ENCODE measurements at places on chromosomes 2 and 18. TPM values are rescaled to one million over a fixed set of nuclear protein-coding genes. Genes with fewer than 3 reads are reported as not detected.

DNA sequence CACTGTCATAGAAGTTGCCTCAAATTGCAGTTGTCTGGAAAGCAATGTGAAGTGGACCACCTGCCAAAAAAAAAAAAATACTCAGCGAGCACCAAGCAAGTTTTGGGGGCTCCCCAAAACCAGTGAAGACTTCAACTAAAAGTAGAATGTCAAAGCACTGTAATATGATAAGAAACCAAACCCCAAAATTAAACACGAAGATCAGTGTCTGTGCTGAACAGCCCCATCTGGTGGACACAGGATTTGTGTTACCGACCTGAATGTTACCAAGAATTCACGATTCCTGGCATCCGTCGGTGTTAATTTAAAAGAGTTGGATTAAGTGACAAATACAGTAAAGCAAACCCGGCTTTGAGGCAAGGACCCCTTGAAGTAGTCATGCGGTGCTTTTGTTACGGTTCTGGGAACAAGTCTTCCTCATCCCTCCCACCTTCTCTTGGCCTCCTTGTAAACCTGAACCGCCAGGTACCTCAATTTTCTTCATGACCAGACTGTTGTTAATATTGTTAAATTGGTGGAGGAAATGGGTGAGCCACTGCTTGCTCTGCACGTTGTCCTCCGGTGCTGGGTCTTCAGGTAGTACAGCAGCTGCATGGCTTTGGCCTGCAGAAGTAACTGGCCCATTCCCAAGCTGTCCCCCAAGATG lies 31.3 kb upstream of the SSB start:
- peak; percentile 32 for DNase-seq

GRCh38 chr2:183078163-183078463 lies 434 bp upstream of the DUSP19 start:
- no peak for DNase-seq

GRCh38 chr2:80102026-80102425 lies 202.5 kb downstream of the LRRTM1 start:
- no peak for DNase-seq

GRCh38 chr2:107602801-107603200 lies 223.9 kb upstream of the RGPD4 start:
- DNase-seq, result no peak

DNA sequence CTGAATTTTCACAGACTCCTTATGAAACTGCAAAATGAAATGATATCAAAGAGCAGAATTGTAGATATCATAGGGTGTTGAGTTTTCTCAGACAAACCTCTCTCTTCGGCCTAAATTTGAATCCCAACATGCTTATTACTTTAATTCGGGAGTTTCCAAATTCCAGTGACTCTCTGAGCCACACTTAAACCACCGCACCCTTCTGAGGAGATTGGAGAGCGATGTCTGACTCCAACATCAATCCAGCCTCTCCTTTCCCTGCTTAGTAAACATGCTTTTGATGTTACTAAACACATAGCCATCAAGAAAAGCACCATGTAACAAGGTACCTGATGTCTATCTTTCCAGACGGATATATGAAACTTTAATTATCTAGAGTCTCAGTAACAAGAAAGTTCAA lies 103.1 kb upstream of the ARHGAP28 start:
- DNase-seq, result no peak

DNA sequence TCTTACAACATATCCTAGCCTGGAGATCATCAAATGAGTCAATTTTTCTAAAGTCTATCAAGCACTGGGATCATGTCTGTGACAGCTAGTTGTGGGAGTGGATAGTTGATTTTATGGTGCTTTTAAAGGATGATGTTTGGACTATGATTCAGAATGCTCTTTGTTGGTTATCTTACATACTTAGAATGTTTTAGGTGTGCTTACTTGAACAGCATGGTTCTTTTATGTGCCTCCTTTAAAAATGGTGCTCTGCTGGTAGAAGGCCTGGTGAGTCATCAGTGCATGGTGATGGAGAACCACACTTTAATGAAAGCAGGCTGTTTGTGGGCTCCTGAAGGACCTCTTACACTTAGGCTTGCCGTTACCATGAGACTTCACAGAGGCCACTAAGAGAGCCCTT lies 682.7 kb upstream of the FANCL start:
- DNase-seq, result no peak

DNA sequence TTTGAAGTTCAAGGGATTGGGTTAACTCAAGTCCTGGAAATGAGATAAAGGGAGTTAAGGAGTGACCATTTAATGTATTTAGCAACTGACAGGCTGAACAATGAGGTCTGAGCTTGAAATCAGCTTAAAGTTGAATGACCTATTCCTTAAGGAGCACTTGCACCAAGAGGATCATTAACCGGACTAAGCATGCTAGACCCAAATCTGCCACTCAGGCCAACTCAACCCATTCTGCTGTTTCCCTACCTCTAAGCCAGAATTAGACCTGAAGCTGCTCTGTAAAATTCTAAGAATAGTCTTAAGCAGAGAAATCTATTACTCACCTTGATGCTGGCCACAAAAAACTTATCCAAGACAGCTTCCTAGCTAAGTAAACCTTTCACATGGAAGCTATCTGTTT lies 59.8 kb downstream of the SPRED2 start:
- no peak for DNase-seq

GRCh38 chr2:135099802-135100483 lies 47.9 kb downstream of the RAB3GAP1 start:
- DNase-seq, result no peak

GRCh38 chr18:76765649-76766048 lies 56.7 kb upstream of the ZNF236 start:
- no peak for DNase-seq

DNA sequence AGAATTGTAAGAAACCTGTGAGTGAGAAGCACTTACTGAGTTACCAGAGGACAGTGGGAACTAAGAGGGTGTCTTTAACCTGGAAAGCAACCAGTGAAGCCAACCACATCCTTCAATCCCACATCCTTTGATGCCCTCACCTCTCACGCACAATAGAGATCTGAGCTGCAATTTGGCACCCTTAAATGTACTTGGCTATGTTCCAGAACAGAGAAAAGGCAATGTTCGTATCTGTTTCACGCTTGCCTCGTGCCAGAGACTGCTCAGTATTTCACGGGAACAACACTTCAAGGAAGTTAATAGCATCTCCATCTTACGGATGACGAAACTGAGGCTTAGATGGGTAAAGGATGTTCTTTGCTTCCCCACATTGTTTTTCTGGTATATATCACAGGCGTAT lies 167.4 kb downstream of the DPP10 start:
- no peak for DNase-seq

DNA sequence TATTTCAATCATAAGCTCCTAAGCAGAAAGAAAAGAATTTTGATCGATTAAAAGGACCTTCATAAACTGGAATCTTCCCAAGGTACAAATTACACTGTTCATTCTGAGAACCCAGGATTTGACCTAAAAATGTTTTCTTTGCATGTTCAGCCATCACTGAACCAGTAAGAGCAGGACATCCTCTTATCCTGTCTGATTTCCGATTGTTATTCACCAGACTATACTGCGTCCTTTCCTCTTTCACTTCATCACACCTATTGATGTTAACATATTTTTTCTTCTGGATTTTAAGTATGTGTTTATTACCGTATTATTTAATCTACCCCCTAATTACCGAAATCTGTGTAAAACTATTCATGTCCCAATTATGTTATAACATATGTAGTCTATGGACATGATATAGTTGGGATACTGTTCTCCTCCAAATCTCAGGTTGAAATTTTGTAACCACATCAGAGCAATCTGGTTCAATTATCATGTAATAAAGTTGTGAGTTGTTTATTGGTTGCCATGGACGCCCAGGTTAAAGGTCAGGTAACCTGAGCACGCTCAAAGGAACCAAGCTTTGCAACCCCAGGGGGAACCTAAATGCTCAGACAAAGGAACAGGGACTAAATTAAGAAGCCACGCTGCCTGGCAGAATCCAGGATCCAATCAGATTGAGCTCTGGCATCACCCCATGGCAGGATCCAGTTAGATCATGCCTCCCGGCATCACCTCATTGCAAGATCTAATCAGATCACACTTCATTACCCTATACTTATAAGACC lies 11.6 kb upstream of the TBC1D8 start:
- DNase-seq, result no peak

GRCh38 chr2:240986787-240987411 lies 11.5 kb upstream of the SNED1 start:
- peak; percentile 86 for DNase-seq

GRCh38 chr2:172376016-172376415 lies 51.4 kb upstream of the ITGA6 start:
- DNase-seq, result no peak

- DNase-seq, result no peak
Observed at GRCh38 chr18:8787371-8787670, 82.0 kb downstream of the MTCL1 start.

DNA sequence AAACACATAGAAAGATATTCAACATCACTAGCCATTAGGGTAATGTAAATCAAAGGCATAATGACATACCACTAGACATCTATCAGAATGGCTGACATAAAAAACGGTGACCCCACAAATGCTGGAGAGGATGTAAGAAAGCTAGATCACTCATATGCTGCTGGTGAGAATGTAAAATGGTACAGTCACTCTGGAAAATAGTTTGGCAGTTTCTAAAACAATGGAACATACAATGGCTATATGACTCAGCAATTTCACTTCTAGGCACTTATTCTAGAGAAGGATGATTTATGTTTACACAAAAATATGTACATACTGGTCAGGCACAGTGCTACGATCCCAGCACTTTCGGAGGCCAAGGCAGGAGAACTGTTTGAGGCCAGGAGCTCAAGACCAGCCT lies 87.3 kb downstream of the COLEC12 start:
- DNase-seq, result no peak

- DNase-seq, result no peak
Observed at GRCh38 chr2:84212611-84213314, 246.3 kb downstream of the SUCLG1 start.

DNA sequence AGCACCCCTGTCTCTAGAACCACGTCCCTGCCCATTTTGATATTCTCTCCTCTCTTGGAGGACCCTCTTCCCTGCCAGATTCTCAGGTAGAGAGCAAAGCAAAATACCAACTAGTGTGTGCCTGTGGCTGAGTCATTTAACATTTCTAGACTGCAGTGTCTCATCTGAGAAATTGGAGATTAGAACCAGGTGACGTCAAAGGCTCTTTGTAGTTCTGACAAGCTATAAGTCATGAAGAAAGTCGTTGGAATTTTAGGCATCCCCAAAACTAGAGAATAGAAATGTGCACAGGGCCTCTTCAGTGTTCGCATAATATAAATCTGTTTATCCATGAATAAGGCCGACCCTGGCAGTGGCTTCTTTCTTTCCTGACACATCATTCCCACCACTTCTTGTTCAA lies 74.4 kb upstream of the TANC1 start:
- no peak for DNase-seq

DNA sequence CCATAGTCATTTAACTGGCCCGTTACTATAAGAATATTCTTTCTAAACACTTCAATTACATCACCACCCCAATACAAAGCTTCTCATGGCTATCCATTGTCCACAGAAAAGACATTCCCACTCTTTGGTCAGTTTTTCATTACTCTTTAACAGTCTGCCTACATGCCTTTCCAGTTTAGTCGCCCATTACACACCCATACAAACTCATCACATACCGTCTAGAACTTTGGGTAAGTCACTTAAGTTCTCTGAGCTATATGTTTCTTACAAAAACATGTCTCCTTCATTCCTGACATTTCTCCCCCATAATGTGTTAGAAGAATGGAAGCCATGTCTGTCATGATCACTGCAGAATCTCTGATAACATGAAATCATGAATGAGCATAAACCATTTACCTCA lies 108.2 kb upstream of the STK17B start:
- no peak for DNase-seq

- DNase-seq, result no peak
Observed at GRCh38 chr2:38171208-38171855, 95.4 kb upstream of the CYP1B1 start.

DNA sequence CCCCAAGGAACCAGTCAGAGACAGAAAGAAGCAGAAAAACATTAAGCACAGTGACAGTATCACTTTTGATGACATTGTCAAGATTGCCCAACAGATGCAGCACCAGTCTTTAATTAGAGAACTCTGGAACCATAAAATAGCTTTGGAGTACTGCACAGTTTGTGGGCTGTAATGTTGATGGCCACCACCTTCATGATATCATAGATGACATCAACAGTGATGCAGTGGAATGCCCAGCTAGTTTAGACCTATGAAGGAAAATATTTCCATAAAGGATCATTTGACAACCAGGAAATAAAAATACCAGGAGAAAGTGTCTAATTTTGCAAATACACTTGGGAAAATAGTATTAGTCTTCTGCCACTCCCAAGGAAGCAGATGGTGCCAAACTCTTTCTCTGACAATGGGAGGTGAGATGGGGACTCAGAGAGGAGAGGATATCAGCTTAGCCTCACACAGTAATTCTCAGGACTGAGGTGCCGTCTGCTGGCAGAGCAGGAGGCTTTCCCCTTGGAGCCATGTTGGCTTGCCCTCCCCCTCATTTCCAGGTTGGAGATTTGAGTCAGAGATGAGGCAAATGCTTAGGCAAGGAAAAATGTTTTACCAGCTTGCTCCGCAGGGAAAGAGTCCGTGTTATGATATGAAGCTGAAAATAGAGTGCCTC lies 107.5 kb upstream of the CELF4 start:
- DNase-seq, result no peak

GRCh38 chr2:107595285-107595684 lies 231.4 kb upstream of the RGPD4 start:
- DNase-seq, result no peak

GRCh38 chr2:202104286-202104870 lies 31.3 kb downstream of the KIAA2012 start:
- peak; percentile 71 for DNase-seq

GRCh38 chr2:166653185-166653813 lies 159.2 kb upstream of the SCN7A start:
- no peak for DNase-seq

The CSRNP3 gene
- total RNA-seq, result 0.37 TPM

The CNGA3 gene
- not detected for total RNA-seq

The EPB41L3 gene
- total RNA-seq, result 6.4 TPM

The CYP26B1 gene
- total RNA-seq, result 0.93 TPM

The RGPD3 gene
- 0.16 TPM for total RNA-seq

The DSG2 gene
- total RNA-seq, result 27.0 TPM

The TSHZ1 gene
- total RNA-seq, result 13.3 TPM

The LYPD6 gene
- total RNA-seq, result 0.26 TPM

The IL1F10 gene
- total RNA-seq, result not detected

The IL1A gene
- not detected for total RNA-seq

The NPAS2 gene
- 23.4 TPM for total RNA-seq

The SP140 gene
- 0.86 TPM for total RNA-seq

The GALR1 gene
- total RNA-seq, result not detected

Measured in right lobe of liver (tissue), 6 donors.